Fibroblast of gingiva (primary cell): ENCODE measurements at places on chromosomes 4 and X.

- peak; percentile 29 for DNase-seq
These were observed 442 bp downstream of the NDUFB11 start for GRCh38 chrX:47143894-47144625.

DNA sequence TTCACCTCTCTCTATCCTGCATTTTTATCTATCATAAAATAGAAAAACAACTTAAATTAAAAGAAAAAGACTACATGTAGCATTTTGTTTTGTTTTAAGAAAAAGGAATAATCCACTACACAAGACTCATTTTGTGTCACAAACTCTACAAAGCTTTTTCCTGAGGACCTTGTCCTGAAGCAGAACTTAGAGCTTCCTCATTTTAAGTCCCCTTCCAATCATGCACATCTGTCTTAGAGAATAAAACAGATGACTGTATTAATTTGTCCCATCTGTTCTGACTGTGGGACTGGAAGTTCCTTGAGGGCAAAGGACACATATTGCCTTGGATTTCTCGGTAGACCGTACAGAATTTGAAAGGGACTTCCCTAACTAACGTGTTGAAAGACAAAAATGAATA is 218.5 kb downstream of the COL25A1 start:
- DNase-seq, result no peak

DNA sequence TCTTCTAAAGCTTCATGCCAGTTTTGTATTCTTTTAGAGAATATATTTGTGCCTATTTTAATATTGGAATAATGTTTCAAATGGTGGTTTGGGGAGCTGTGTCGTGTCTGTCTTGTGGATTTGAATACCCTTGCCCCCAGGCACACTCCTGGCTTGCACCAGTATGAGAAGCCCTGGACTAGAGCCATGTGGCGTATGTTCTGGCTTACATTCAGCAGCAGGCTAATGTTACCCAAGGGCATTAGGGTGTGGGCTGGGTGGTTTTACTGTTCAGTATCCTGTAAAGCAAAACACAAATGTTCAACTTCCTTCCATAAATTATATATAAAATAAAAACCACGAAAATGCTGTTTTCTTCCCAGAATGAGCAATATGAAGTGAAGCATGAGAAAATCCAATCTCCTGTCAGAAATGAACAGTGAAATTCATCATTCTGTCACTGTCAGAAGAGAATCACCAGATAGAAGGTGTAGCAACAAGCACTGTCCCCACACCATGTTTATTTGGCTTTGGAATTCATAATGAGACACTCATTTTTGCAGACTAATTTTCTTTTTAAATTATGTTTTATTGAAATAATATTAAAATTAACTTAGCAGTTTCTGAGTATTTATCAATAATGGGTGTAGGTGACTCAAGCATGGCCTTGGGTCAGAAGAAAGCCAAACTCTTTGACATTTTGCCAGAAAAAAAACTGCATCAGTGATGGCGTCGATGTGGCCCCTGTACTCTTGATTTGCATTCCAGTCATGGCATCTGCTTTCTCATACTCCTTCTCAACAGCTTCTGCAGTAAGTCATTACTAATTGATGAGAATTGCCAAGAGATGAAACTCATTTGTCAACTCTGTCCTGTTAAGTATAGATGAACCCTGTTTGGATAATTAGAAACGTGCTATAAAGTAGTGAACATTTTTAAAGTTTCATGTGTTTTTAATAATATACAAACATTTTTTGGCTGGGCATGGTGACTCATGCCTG is 43.8 kb downstream of the WWC2 start:
- DNase-seq, result peak; percentile 74

DNA sequence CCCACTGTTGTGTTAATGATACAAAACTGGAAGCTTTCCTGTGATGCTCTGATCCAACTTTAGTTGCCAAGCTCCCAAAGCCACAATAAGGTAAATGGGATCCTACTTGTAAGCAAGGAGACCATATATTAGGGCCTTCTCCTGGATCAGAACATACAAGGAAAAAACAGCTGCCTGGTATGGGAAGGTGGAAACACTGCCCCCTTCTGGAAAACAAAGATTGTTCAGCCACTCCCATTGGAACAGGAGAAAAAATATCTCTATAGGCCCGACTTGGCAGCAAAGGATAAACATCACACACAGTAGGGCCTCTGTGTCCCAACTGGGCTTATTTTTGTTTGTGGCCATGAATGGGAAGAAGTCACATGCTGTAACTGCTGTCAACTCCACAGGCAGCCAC is 166.5 kb downstream of the TBX22 start:
- DNase-seq, result no peak

- no peak for DNase-seq
These were observed 410.9 kb downstream of the PDGFC start for GRCh38 chr4:156560701-156561100.

GRCh38 chrX:40127052-40127451 is 29.3 kb upstream of the BCOR start:
- DNase-seq, result peak; percentile 18

DNA sequence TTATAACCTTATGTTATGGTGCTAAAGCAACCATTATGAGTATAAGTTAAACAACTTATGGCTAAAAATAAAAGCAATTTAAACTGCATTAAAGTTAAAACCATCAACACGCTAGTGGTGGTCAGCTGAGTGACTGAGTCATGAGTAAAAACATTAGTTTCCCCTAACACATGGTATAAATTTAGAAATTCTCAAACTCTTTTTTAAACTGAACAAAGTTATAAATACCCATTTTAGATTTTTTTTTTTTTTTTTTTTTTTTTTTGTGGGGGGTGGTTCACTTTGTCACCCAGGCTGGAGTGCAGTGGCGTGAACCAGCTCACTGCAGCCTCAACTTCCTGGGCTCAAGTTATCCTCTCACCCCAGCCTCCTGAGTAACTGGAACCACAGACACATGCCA is 5.4 kb upstream of the BBS7 start:
- no peak for DNase-seq
